NCI-H1417 treated with DMSO at 0.1 percent for 48 hours (cell line): ENCODE measurements at places on chromosomes 3 and 15.
A peak's percentile ranks its signal among the peaks of the same experiment; 100 is the strongest.

- DNase-seq, result no peak
These were observed 299.3 kb downstream of the PLCL2 start for GRCh38 chr3:17183951-17184550.

DNA sequence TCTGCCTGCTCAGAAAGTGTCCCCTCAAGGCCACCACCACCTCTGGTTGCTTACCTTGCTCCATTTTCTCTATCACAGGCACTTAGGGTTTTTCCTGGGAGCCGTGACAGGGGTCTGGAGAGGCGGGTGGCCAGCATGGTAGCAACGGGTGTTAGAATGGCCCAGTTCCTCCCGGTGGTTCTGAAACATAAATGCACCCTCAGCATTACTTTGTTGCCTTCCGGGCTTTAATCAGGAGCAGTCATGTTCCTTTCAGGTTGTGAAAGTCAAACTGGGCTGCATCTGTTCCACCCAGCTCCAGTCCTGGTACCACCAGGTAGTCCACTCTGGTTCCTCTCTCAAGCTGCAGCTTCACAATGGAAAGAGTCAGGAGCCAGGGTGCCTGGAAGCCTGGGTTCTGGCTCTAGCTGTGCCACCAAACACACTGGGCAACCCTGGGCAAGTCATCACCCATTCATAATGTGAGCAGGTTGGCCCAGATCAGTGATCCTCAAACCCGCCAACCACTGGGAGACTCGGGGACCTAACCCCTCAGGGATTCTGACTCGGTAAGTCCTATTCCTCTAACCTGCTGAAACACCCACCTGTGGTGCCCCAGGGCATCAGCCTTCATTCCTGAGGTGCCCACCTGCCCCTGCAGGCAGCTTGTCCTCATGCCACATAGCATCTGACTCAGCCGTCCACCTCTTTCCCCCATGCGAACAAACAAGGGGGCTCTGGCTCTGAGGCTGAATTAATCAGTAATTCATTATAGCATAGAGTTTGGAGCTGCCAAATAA lies 9.3 kb downstream of the BDH1 start:
- no peak for DNase-seq

GRCh38 chr3:27607370-27607769 lies 114.8 kb downstream of the EOMES start:
- DNase-seq, result no peak

DNA sequence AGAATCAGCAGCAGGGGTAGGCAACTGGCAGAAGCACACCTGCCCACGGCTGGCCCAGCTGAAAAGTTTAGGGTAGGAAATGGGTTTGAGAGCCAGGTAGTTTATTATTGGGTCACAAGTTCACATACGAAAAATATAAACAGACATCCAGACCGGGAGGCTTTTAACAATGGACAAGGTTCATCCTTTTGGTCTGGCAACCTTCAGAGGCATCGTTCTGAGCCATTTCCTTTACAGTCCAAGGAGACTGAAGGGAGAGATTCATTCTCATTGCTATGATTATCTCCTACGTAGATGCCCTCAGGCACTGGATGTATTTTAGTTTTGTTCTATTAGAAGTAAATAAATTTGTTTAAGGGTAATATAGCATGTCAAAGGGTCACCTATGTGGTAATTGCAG lies 248.0 kb upstream of the THBS1 start:
- DNase-seq, result no peak

DNA sequence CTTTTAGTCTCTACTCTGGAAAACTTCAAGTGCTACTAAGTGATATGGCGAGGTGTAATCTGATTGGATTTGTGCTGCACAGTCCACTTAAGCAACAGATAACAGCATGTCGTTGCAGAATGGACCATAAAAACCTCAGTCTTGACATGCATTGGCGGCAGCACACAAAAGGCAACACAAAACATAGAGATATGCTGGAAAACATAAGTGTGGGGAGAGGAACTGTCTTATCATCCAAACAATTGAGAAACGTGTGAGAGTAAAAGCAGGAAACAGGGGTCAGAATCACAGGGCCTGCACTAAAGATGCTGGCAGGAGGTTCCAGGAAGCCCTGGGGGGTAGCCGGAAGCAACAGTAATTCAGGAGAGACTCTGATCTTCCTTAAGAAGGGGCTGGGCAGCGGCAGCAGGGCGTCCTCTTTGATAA lies 82.1 kb downstream of the CGNL1 start:
- DNase-seq, result no peak

DNA sequence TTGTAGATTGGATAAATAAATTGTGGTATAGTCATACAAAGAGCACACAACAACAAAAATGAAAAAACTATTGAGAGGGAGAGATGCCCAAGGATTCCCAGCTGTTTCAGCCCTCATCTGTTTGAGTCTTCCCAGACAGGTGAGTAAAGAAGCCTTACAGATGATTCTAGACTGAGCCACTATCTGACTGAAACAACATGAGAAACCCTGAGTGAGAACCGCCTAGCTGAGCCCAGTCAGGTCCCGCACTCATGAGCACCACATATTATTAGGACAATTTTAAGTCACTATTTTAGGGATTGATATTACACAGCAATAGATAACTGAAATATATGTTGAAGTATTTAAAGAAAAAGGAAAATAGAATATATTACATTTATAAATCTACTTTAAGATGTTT lies 19.0 kb downstream of the POPDC2 start:
- DNase-seq, result no peak

DNA sequence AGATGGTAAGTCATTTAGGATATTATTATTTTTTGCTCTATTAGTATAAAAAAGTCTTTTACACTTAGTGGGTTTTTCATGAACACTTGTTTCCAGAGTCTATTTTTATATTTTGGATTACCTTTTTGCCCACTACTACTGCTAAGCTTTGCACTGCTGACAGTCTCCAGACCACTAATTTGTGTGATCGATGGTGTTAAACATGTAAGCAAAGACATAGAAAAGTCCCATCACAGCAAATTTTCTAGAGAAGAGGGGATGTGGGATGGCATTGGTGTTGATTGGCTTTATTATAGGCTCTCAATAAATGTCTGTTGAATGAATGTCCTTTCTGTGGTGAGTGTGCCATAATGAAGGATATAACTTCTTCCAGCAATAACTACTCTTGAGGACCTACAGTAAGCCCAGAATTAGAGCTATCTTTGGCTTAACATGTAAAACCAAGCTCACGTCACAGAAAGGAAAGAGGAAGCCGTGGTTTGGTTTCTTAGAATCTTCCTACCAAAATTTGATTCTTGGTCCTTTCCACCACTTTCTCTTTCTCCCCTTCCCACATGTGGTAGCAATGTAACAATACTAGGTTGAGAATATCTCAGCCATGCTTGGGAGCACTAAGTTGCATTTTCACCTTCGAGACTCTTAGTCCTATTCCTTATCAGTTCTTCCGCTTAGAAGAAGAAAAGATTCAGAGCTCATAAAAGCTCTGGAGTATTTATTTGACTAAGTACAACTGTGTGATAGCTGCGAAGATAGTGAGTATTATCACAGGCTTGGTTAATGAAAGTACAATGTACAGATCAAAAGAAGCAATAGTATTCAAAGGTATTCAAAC lies 90.6 kb upstream of the UMPS start:
- DNase-seq, result no peak

- DNase-seq, result no peak
These were observed 89.3 kb downstream of the SLCO3A1 start for GRCh38 chr15:91942720-91943394.

GRCh38 chr15:50287324-50288116 lies 22.0 kb upstream of the HDC start:
- no peak for DNase-seq

DNA sequence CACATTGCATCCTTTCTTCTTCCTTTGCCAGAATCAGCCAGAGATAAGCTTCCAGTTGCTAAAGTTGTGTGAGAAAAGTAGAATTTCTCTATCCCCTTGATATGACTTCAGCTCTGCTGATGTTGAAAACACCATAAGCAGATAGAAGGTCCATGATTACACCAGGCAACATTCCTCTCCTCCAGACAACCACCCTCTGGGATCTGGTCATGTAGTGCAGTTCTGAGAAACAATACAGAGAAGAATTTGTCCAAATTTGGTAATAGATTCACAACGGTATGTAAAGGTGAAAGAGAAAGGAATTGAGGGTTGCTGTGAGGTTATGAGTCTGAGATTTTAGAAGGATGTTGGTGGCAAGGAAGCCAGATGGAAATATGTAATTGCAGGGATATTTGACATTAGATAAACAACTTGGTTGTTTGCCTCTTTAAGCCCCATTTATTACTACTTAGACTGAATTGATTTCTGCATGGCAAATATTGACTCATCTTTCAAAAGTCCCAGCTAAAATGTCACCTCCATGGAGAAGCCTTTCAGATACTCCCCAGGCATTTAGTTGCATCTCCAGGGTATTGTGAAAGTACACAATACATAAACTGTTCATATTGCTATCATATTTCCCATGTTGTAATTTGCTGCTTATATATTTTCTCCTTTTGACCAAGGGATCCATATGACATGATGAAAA lies 134.9 kb downstream of the GAP43 start:
- DNase-seq, result peak; percentile 82

- DNase-seq, result peak; percentile 35
These were observed at the start of gene NBEAL2 for GRCh38 chr3:46978985-46979944. NBEAL2 (plus strand) TSS chr3:46979666; CDS start chr3:46979862, 196 bp downstream.

DNA sequence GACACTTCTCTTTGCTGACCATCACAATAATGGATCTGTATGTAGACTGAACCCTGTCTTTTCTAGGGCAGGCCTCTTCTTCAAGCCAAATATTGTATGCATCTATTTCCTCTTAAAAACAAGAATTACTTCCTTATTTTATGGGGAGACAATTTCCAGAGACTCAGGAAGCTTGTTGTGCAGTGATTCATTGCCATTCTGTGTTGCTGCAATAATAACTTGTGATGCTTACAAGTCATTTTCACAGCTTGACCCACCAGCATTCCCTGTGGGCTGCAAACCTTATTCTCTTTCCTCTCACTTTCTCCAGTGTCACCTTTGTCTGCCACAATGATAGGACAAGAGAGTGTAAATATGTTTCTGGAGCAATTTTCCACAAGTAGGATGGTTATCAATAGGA lies 276.7 kb upstream of the SGO1 start:
- no peak for DNase-seq

GRCh38 chr3:9229325-9229724 lies 20.1 kb downstream of the SRGAP3 start:
- DNase-seq, result no peak

DNA sequence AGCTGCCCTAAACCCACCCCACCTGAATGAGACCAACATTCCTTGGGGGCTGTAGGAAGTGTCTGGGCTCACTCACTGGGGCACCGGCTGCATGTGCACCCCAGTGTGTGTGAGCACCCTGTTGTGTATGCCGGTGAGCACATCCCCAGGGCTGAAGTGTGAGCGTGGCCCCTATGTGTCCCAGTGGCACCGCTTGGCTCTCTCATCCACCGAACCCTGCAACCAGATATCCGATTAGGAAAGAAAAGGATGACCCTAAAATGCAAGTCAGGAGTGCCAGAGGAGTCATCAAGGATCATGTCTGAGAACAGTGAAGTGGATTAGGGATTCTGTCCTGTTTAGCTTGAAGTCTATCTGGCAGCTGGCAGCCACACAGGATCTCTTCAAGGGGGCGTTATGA lies 84.0 kb upstream of the ALDH1L1 start:
- DNase-seq, result no peak

- no peak for DNase-seq
These were observed 109.0 kb downstream of the CGGBP1 start for GRCh38 chr3:87949879-87950208.

DNA sequence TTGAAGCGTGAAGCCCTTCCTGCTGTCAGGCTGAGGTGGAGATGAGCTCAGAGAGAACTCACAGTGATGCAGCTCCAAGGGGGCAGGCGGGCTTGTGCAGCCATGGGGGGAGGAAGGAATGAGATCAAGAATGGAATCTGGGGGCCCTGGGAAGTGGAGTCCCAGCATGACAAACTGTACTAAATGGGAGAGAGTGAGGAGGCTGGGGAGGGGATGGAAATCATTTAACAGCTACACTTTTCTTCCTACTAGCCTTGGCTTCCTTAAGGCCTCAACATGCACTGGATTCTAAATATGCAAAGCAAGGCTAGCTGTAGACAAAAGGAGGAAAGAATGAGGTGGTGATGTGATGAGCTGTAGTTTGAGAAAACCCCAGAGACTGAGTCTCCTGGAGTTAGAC lies 133.9 kb downstream of the EEFSEC start:
- DNase-seq, result no peak

DNA sequence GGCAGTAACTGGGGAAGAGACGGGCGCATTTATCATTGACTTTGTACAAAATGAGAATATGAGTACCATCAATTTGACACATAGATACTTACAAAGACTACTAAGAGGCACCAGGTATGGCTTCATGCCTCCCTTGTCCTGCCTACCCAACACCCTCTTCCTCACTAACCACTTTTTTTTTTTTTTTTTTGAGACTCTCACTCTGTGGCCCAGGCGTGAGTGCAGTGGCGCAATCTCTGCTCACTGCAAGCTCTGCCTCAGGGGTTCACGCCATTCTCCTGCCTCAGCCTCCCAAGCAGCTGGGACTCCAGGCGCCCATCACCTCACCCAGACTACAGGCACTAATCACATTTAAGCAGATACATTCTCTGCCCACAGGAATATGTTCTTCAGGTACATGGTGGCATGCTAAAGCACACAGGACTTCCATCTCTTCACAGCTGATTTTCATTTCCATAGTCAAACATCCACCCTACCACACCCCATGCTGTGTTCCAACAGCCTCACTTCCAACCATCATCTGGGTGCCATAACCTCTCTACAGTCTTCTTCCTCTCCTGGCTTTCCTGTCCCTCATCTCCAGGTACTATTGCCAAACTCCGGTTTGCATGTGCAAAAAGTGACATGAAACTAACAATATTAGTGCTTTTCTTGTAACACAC lies 41.7 kb downstream of the RAB27A start:
- DNase-seq, result no peak

GRCh38 chr3:53144862-53145712 lies 14.9 kb upstream of the RFT1 start:
- peak; percentile 9 for DNase-seq

DNA sequence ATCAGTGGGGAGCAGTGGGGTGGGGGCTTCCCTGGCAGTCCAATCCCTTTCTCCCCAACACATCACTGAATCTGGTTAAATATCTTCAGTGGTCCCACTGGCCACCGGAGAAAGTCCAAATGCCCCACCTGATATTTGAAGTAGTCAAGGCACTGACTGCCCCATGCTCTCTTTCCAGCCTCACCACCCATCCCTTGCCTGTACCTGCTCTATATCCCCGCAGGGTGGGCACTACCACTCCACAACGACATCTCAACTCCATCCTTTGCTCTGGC lies 101.7 kb downstream of the DAPK2 start:
- DNase-seq, result no peak
